ENCODE measurements at places on chromosomes 13 and 19. TPM values are rescaled to one million over a fixed set of nuclear protein-coding genes. Genes with fewer than 3 reads are reported as not detected.

GRCh38 chr13:101341464-101341863, 74.8 kb downstream of the NALCN start:
- H3K4me1 ChIP-seq = no peaks in the 10 kb centered on the region
- no peak overlapping the region for H3K27ac ChIP-seq
- no peak overlapping the region for H3K4me3 ChIP-seq
- no peaks in the 10 kb centered on the region for H3K27me3 ChIP-seq

Gene FREM2
- 5.5 TPM for total RNA-seq

Gene ZNF57
- 27.0 TPM for total RNA-seq

DNA sequence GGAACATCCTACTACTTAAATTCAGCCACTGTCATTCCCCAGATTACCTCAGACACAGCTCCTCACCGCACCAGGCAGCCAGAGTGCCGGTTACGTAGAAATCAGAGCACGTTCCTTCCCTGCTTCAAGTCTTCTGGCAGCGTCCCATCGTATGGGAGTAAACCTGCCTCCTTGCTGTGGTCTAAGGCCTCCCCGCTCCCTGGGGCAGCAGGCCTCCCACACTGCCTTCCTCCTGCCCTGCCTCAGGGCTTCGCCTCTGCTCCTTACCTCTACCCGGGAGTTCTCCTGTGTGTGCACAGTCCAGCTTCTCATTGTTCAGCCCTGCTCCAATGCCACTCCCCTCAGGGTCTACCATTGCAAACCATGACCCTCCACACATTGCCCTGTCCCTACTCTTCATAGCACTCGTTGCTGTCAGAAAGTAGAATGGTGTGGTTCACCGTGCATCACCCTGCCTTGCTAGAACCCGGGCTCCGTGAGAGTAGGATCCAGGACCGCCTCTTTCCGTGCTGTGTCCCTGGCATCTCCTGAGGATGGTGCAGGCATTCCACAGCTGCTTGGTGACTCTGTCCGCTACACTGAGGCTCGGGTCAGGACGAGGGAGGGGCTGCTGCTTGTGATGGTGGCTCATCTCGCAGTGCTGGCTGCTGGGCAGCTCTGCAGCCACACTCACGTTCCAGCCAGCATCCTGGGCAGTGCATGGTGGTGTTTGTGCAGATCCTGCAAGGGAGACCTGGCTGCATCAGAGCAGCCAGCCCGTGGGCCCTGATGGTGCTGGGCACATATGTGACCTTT, 6.9 kb downstream of the POP4 start:
- H3K4me3 ChIP-seq = no peak overlapping the region
- no peaks in the 10 kb centered on the region for H3K36me3 ChIP-seq
- H3K27ac ChIP-seq = peak overlapping the region; percentile 56
- peak; percentile 87 for DNase-seq

GRCh38 chr13:104975272-104975671, 1560.2 kb downstream of the EFNB2 start:
- no peaks in the 10 kb centered on the region for H3K27me3 ChIP-seq
- no peaks in the 10 kb centered on the region for H3K4me1 ChIP-seq
- H3K27ac ChIP-seq = no peak overlapping the region

Gene PRRG2
- 1.9 TPM for total RNA-seq

- no peaks in the 10 kb centered on the region for H3K36me3 ChIP-seq
- H3K27ac ChIP-seq = peak overlapping the region; percentile 63
- no peaks in the 10 kb centered on the region for H3K27me3 ChIP-seq
- peak; percentile 61 for DNase-seq
- H3K4me1 ChIP-seq = peaks cover 48% of the 10 kb centered on the region
Measured at GRCh38 chr13:113861433-113862030, 2.3 kb downstream of the GAS6 start.

- H3K36me3 ChIP-seq = no peaks in the 10 kb centered on the region
- no peak overlapping the region for H3K4me3 ChIP-seq
- no peak for DNase-seq
- H3K4me1 ChIP-seq = peaks cover 4% of the 10 kb centered on the region
- no peaks in the 10 kb centered on the region for H3K27me3 ChIP-seq
Measured at GRCh38 chr19:45954156-45954555, 19.5 kb downstream of the NOVA2 start.

- no peak for DNase-seq
- peaks cover 29% of the 10 kb centered on the region for H3K4me1 ChIP-seq
- H3K27me3 ChIP-seq = no peaks in the 10 kb centered on the region
- no peaks in the 10 kb centered on the region for H3K36me3 ChIP-seq
Measured at GRCh38 chr19:7265963-7266362, 28.3 kb downstream of the INSR start.

Gene ZNF780B
- 18.6 TPM for total RNA-seq

Gene RTBDN
- total RNA-seq = 3.8 TPM

Gene RNF225
- total RNA-seq = not detected

GRCh38 chr13:105346141-105346775, 1189.2 kb downstream of the EFNB2 start:
- H3K4me1 ChIP-seq = no peaks in the 10 kb centered on the region
- no peak overlapping the region for H3K4me3 ChIP-seq
- no peak overlapping the region for H3K27ac ChIP-seq
- DNase-seq = no peak

Gene CDC42EP5
- 11.9 TPM for total RNA-seq

GRCh38 chr19:41309180-41310032, 566 bp upstream of the CCDC97 start:
- H3K4me1 ChIP-seq = peaks cover 20% of the 10 kb centered on the region
- H3K27me3 ChIP-seq = no peaks in the 10 kb centered on the region
- no peaks in the 10 kb centered on the region for H3K36me3 ChIP-seq
- no peak for DNase-seq

- no peak overlapping the region for H3K27ac ChIP-seq
- no peaks in the 10 kb centered on the region for H3K4me1 ChIP-seq
- H3K27me3 ChIP-seq = no peaks in the 10 kb centered on the region
- H3K36me3 ChIP-seq = no peaks in the 10 kb centered on the region
- no peak overlapping the region for H3K4me3 ChIP-seq
- no peak for DNase-seq
Measured at GRCh38 chr19:33094436-33095067, 13.6 kb downstream of the GPATCH1 start.

DNA sequence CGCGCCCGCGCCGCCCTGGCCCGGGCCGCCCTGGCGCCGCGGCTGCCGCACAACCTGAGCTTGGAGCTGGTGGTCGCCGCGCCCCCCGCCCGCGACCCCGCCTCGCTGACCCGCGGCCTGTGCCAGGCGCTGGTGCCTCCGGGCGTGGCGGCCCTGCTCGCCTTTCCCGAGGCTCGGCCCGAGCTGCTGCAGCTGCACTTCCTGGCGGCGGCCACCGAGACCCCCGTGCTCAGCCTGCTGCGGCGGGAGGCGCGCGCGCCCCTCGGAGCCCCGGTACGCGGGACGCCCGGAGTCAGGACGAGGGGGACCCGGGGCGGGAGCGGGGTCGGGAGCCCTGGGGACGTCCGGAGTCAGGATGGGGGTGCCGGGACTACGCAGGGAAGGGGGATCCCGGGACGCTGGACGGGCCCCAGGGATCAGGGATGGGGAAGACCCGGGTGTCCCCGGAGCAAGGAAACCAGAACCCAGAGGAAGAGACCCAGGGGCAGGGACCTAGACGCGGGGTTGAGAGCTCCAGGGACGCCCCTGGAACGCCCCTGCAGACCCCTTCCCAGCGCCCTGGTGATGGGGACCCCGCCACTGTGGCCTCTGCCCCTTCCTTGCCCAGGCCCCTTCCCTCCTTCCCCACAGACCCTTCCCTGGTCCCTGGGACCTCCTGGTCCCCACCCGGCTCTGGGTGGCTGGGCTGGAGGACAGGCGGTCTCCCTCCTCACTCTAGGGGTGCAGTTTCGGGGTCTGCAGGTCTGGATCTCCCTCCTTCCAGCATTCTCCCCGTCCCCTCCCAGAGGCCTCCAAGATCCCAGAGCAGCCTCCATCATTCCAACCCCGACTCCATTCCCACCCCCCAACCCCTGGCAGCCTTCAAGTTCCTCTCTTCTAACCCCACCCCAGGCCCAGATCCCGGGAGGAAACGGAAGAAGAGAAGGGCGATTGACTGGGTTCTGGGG, 645 bp downstream of the GRIN3B start:
- H3K27ac ChIP-seq = no peak overlapping the region
- no peak overlapping the region for H3K4me3 ChIP-seq
- H3K36me3 ChIP-seq = no peaks in the 10 kb centered on the region
- DNase-seq = no peak
- H3K27me3 ChIP-seq = no peaks in the 10 kb centered on the region
- peaks cover 7% of the 10 kb centered on the region for H3K4me1 ChIP-seq

Gene ZNF221
- 8.1 TPM for total RNA-seq

Gene ZNF69
- 39.8 TPM for total RNA-seq

Gene ITGBL1
- total RNA-seq = 5.8 TPM

DNA sequence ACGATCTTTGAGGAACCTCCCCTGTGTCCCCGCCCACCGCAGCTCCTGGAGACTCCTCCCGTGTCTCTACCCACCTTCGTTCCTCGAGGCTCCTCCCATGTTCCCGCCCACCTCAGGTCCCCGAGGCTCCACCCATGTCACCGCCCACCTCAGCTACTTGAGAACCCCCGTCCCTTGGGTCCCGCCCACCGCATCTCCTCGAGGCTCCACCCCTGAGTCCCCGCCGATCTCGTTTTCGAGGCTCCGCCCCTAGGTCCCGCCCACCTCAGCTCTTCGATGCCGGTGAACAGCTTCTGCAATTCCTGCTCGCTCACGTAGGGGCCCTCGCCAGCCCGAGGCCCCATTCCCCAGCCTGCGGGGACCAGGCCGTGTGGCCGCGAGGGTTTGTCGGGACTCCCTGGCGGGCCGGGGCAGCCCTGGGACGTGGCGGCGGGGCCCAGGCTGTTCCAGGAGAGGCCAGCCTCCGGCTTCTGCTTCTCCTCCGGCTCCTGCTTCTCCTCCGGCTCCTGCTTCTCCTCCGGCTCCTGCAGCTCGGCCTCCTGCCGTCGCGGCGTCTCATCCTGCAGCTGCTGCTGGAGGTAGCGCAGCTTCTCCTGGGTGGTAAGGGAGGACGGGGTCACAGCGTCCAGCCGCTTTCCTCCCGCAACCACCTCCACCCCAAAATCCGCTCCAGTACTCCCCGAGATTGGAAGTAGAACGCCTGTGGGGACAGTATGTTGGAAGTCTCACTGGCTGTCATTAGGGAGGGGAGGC, 16.7 kb downstream of the TSKS start:
- no peaks in the 10 kb centered on the region for H3K27me3 ChIP-seq
- peak; percentile 86 for DNase-seq
- H3K4me3 ChIP-seq = peak overlapping the region; percentile 33
- H3K4me1 ChIP-seq = peaks cover 1% of the 10 kb centered on the region
- H3K36me3 ChIP-seq = no peaks in the 10 kb centered on the region

GRCh38 chr13:97573011-97573410, 139.0 kb downstream of the RAP2A start:
- peaks cover 4% of the 10 kb centered on the region for H3K4me1 ChIP-seq
- no peak overlapping the region for H3K4me3 ChIP-seq
- no peak overlapping the region for H3K27ac ChIP-seq
- no peaks in the 10 kb centered on the region for H3K36me3 ChIP-seq
- DNase-seq = no peak
